ENCODE measurements at places on chromosomes 4 and X.

- no peak for DNase-seq
These were observed 19.3 kb downstream of the CLTRN start for GRCh38 chrX:15645266-15645665.

- no peak for DNase-seq
These were observed 75.9 kb downstream of the COQ2 start for GRCh38 chr4:83208371-83209365.

DNA sequence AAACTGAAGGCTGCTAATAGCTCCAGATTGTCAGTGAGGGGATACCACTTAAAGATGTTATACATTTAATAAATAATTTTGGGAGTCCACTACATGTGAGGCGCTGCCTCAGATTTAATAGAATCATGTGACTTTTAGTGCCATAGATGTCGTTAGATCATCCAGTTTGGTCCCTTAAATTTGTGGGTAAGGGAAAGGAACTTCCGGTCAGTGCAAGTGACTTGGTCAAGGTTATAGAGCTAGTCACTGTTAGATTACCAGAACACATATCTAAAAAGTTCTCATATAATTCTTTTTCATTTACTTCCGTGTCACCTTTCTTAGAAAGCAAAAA, 529 bp upstream of the UBA6 start:
- no peak for DNase-seq

DNA sequence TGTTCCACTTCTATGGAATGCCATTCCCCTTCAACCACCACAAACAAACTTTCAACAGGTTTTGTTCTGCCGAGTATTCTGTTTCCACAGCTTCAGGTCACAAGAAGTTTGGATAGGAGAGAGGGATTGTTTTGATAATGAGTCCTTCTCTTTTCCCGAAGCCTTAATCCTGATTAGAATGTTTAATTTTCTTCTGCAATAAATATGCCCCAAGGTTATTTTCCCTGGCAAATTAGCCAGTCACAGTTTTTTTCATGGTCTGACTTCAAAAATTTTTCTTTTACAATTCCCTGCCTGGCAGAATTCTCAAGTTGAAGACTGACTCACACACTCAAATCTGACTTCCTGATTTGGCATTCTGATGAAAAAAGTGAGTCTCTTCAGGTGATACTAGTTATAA, 33.1 kb upstream of the EDNRA start:
- no peak for DNase-seq

DNA sequence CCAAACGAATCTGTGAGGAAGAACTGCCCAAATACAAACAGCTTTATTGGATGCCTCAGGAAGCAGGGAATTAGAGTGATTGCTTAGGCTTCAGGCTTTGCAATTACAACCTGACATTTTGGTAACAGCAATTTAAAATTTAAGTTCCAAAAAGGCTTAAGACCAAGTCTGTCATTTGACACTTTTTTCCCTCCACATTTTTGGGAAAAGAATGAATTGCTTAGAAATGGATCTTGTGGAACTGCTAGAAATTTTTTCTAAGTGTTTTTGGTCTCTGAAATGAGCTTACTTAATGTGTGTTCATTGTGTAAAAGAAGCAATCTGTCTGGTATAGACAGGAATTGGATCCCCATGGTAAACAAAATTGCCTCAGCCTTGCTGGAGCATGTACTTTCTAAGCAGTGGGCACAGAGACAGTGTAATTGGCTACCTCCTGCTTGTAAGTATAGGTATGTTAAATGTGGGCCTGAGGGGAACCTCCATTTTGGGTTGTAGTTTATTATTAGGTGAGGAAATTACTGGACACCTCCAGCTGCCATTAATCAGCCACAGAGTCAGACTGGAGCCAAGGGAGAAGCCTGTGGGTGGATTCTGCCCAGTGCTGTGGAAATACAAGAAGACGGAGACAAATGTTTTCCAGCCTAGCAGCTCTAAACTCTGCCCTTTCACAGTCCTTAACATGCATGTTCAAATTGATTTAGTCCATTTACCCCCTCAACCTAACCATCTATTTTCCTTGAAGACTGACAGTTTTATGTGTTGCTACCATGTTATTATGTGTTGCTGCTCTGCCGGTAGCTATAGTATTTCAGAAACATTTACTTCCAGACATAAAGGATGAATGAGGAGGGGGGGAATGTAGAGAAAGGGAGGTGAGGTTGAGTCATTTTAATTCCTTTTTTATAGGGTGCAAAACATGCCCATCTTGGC, 473.0 kb downstream of the SPRY1 start:
- DNase-seq = no peak

GRCh38 chr4:121150003-121150402, 14.1 kb downstream of the TNIP3 start:
- DNase-seq = no peak

DNA sequence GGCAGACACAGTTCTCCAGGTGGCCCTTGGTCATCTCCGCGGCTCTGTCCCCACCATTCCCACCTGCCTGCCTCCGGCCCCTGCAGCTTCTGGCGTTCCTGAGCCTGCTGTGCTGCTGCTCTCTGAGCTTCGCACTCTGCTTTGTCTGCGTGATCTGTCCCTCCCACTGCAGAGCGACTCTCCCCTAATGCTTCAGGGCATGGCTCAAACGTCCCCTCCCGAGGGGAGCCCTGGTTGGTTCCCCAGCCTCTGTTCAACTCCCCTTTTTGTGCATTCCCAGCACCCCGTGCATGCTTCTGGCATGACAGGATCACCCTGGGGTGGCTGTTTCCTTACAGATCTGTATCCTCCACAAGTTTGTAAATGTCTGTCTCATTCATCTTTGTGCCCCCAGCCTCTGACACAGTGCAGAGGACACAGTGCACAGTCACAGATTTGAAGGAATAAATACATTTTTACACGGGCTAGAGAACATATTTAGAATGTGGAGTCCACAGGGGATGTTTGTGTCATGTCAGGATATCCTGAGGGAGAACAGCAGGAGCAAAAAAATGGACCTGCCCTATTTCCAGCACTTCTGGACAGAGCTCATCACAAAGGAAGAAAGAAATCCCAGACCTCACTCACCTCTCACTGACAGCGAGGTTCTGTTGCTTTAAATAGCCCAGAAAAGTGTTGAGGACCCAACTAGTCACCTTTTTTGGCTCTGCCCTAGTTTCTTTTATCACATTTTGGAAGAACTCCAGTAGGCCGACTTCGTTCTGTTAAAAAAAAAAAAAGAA, 72.6 kb downstream of the GATB start:
- no peak for DNase-seq

DNA sequence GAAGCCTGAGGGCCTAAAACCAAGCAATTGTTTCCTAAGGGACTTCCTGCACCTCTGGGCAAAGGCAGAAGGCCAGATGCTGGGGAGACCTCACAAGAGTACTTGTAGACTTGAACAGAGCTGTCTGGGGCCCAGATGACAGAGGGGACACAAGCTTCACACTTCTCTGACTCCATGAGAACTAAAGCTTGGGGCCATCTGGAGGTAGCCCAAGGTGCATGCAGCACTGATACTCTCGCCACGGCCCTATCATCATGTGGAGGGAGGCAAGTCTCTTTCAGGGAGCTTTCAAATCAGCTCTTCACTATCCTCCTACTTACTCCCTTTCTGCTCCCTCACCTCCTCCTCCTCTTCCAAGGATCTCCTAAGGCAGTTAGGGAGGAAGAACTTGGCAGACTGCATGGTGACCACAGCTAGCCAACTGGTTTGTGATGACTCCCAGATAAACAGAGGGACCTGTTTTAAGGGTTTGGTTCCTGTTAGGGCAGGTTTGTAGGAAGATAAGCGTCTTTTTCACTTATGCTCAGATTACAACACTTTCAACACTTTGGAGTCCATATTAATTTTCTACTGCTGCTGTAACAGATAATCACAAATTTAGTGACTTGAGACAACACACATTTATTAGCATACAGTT, 23.8 kb downstream of the MSL3 start:
- no peak for DNase-seq

DNA sequence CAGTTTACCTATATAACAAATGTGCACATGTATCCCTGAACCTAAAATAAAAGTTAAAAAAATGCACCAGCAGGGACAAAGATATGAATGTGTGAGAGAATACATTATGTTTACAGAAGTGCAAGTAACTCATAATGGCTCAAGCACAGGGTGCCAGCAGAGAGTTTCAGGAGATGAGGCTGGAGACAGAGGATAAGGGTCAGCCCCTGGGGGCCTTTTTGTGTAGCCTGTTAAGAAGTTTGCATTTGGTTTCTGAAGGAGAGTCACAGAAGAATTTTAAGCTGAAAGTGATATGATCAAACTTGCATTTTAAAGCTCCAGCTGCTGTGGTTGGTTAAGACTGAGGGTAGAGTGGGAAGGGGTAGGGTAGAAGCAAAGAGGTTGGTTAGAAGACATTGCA, 48.6 kb upstream of the CAPN6 start:
- DNase-seq = no peak

DNA sequence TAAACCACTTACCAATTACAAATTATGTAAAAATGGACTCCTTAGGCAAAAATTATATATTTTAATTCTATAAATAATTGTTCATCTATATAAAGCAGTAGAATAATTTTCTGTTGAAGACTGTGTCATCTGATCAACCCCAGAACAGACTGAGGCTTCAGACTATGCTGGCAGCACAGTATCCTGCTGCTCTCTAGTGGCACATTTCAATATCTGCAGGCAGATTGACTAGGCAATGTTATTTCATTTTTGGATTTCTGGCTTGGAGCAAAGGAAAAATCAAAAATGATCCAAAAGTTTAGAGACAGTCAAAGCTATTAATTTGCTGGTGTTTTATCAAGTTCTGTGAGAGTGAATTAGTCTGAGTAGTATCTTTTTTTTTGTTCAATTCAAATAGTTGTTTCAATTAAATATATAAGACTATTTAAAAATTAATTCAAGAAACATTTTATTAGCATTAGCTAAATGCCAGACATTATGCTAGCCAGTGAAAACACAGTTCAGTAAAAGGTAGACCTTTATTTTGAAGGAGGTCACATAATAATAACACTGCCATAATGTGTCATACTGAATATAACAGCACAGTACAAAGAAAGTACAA, 21.3 kb upstream of the SULT1E1 start:
- no peak for DNase-seq

- DNase-seq = no peak
These were observed 741 bp downstream of the ANAPC4 start for GRCh38 chr4:25377572-25378436.

DNA sequence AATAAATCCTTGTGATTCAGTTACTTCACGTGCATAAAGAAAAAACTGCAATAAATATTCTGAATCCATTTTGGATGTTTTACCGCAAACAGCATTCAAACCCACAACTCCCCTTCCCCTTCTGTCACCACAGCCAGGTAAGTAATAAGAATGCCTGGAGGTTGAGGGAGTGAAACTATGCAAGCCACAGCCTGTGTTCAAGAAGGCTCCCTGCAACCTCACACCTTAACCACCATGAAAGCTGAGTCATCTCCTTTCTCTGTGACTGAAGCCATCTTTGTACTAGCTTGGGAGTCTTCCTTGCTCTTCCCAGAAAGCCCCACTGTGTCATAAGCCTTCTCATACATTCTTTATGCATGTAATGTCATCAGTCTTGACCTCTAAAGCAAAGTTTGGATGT, 297.0 kb upstream of the PUDP start:
- DNase-seq = no peak

DNA sequence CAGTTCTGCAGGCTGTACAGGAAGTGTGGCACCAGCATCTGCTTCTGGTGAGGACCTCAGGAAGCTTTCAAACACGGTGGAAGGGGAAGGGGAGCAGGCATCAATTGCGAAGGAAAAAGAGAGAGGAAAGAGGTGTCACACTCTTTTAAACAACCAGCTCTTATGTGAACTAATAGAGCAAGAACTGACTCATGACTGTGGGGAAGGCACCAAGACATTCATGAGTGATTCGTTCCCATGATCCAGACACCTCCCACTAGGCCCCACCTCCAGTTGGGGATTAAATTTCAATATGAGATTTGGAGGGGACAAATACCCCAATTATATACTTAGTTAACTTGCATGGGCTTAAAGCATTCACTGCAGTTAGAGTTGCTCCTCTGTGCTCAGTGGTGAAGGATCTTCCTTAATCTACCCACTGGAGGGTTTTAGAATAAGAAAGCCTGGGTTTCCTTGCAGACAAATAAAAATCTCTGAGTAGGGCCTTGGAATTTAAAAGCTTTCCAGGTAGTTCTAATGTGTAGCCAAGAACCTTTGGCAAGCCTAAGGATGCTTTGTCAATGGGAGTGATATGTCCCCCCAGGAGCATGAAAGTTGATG, 60.0 kb downstream of the SYNPO2 start:
- DNase-seq = no peak

GRCh38 chr4:169259271-169259670, 11.5 kb downstream of the SH3RF1 start:
- DNase-seq = no peak

DNA sequence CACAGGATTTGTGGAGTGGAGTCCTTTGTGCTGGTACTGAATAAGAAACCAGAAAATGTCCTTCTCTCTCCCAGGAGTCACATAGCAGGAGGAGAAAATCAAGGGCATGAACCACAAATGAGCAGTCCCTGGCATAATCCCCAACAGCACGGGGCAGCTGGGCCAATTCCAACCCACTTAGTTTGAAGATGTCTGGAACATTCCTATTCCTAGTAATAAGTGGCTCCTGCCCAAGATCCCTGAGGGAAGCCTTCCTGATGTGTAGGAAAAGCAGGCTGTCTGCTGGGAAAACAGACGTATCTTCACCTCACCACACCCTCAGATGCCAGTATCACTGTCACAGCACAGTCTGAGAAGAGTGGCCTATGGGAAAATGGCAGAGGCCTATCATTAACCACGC, 182.8 kb upstream of the MAP3K15 start:
- DNase-seq = no peak

- DNase-seq = no peak
These were observed 62.9 kb downstream of the RHOXF2B start for GRCh38 chrX:120014354-120015130.

DNA sequence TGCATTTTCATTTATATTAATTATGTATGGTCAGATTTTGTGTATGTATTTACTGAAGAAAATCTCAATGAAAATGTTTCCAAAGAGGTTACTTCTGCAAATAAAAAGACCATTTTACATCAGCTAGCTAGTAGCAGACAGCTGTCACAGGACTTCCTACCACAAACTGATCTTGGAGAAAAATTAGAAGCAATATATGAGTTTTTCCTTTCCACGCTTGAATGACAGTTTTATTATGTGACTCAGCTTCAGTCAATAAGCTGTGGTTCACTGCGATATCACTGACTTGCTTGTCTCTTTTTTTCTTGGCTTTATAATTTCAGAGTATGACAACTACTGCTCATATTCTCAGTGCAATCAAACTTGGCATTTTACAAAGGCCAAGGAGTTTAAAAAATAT, 787.4 kb upstream of the GALNTL6 start:
- DNase-seq = no peak

DNA sequence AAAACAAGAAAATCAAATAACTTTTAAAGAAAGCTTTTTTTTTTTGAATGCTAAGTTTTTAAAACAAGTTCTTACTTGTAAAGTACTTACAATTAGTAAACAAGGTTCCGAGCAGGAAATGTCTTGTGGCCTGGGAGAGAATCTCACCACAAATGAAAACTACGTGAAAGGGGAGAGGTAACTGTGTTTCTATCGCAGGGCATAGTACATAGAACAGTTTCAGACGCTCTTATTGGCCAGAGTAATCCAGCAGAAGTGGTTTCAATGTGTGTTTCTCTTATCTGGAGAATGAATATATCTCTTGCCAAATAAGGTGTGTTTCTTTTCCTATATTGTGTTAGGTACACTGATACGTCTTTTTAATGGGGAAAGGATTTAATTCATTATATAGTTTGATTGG, at the start of gene PLAC8:
Gene PLAC8 (minus strand): TSS at position 154 of the 400 bp plus-strand sequence. CDS start 6,808 bp downstream, outside the sequence.
- no peak for DNase-seq
